HT-29 (cell line): ENCODE measurements at places on chromosomes 11 and 22.

GRCh38 chr11:128467610-128468041 lies 119.7 kb downstream of the ETS1 start:
- peak; percentile 57 for DNase-seq

GRCh38 chr11:104529213-104529612 lies 365.3 kb upstream of the PDGFD start:
- no peak for DNase-seq

DNA sequence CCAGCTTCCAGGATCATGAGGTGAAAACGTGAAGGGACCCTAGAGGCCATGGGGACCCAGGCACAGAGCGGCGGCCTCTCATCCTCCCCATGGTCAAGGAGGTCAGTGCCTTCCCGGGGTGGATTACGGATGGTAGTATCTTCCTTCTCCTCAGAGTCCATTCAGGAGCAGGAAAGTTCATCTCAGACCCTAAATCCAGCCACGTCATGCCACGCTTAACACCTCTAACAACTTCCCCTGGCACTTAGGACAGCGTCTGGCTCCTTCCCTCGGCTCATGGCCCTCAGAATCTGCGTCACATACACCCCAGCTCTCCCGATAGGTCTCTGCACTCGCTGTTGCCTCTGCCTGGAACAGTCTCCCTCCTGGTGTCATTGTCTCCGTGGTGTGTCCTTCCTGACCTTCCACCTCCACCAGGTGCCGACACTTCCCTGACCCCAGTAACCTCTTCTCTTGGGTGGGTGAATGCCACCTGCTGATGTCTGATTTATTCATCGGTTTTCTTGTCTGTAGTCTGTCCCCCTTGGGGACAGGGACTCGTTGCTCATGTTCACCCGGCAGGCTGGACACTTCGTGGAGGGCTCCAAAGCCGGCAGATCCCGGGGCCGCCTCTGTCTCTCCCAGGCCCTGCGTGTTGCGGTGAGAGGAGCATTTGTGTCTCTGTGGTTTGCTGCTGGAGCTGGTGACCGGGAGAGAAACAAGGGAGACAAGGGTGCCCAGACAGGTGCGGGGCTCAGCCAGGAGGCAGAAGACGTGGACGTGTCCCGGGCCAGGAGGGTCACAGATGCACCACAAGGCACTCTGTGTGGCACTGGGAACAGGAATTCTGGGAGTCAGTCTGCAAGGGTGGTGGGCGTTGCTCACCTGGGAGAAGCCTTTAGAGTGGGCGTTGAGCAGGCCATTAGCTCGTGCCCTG lies 1.4 kb downstream of the MYEOV start:
- peak; percentile 80 for DNase-seq

- no peak for DNase-seq
Observed at GRCh38 chr22:38953577-38954413, 3.6 kb upstream of the APOBEC3A start.

- DNase-seq = peak; percentile 94
Observed at GRCh38 chr11:8099291-8099899, 18.4 kb downstream of the TUB start.

DNA sequence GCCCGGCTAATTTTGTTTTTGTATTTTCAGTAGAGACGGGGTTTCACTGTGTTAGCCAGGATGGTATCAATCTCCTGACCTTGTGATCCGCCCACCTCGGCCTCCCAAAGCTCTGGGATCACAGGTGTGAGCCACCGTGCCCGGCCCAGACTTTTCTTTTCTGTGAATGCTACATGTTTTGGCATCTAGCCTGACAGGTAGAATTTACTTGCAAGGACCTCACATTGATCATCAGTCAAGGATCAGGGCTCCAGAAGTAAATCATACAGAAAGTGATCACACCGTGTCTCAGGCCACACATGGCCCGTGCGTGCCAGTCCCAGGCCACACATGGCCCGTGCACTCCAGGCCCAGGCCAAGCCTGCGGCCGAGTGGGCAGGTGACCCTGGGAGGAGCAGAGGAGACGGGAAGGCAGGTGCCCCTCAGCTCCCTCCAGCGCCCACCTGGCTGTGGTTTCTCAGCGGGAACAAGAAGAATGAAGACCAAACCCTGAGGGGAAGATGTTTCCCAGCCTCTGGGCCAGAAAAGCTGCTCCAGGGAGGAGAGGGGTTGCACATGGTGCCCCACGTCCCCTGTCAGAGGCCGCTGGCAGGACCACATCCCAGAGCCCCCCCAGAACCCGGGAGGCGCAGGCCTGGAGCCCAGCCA lies 76.2 kb downstream of the BRD1 start:
- DNase-seq = no peak
